ENCODE measurements at places on chromosomes 3 and 15. TPM values are rescaled to one million over a fixed set of nuclear protein-coding genes. Genes with fewer than 3 reads are reported as not detected.

DNA sequence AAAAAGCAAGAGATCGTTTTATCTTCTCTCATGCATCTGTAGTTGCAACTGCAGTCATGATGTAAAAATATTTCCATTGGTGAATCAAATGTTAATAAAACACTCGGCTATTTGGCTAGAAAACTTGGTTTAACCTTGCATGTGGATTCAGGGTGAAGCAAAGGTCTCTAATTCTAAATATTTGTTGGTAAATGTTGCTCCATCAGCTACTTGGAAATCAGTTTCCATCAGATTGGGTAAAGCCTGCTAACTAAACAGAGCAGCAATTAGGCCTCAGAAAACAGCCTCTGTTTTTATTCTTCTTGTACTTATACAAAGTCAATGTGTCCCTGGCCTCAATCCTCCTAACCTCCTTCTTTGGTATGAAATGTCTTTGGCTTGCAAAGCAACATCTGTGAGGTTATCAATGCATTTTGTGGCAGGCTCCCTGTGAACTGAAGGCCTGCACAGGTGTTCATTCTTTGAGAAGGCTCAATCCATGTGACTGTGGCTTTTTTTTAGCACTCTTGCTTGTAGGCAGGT, 312.3 kb downstream of the WDR72 start:
- DNase-seq = no peak

DNA sequence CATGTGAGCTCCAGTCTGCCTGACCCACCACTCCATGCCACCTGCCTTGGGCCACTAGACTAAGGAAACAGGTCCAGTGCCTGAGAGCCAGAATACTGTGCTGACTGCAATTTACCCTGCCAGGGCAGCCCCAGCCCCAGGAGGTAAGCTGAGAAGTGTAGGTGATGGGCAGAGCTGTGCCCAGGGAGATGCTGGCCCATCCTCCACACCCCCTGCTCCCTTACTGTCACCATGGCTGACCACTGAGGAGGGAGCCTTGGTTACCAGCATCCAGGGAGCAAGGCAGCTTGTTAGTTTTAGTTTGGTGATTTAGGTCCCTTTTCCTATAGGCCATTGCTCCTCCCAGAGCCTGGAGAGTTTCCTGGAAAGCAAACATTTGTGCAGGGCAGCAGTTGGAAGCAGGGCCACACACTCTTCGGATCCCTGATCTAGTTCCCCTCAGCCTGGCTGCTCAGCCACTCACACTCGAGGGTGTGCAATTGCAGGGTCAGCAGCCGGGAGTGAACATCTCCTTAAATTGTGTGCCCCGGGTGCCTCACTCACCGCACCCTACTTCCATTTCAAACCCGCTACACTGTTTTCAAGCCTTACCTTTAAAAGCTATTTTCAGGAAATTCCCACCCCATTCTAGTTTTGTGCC, 2.0 kb downstream of the GALNT15 start:
- no peak for DNase-seq

Gene IL20RB
- 1.6 TPM for total RNA-seq

Gene CP
- 30.2 TPM for total RNA-seq
